Gastroesophageal sphincter (tissue), 4 donors: ENCODE measurements at places on chromosomes 11 and 22.
A peak's percentile ranks its signal among the peaks of the same experiment; 100 is the strongest.

- no peak for ATAC-seq
These were observed 3.7 kb downstream of the OMP start for GRCh38 chr11:77106321-77106720.

GRCh38 chr11:77557553-77557952 lies 32.2 kb upstream of the AQP11 start:
- no peak for ATAC-seq

- ATAC-seq: no peak
These were observed at the start of gene INSC for GRCh38 chr11:15114501-15115475. TSS of gene INSC (plus strand) at chr11:15114923. CDS start at chr11:15149175, 34,252 bp downstream.

DNA sequence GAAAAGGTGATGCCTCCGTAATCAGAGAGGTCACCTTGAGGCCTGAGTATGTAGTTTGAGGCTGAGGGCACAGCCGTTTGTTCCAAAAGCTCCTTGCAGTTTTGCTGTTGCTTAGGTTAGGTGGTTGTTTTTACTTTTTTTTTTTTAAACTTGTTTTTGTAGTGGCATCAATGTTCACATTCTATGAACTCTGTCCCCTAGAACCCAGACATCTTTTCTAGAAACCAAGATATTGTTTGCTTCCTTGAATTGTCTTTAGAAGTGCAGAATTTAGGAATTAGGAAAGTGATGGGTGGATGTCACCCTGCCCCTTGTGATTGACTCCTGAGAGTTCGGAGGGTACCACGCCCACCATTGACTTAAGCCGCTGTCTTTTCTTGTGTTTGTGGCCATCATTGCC lies 35.7 kb upstream of the ETS1 start:
- ATAC-seq: no peak

DNA sequence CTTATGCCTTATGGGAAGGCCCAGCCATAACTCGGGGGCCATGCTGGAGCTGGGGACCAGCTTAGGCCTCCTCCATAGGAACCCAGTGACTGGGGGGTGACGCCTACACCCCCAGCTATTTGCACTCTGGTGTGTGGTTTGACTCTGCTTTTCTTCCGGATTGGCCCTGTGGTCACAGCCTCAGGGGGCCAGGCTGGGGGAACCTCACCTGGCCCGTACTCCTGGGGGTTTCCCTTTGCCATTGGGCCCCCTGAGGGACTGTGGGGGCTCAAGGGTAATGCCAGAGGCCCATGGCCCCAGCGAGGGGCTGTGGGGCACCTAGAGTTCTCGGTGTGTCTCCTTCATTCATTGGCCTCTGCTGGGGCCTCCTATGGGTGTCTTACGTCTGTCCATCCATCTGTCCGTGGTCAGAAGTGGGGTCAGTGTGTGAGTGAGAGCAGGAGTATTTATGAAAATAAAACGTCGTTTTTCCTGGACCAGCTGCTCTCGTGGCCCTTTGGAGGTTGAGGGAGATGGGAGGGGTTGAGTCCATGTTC lies 6.3 kb upstream of the SH3BP1 start:
- ATAC-seq: no peak

- no peak for ATAC-seq
These were observed 916.5 kb upstream of the CNTN5 start for GRCh38 chr11:98104249-98104648.

GRCh38 chr11:72642043-72642883 lies 32.0 kb downstream of the PDE2A start:
- ATAC-seq: peak; percentile 71

DNA sequence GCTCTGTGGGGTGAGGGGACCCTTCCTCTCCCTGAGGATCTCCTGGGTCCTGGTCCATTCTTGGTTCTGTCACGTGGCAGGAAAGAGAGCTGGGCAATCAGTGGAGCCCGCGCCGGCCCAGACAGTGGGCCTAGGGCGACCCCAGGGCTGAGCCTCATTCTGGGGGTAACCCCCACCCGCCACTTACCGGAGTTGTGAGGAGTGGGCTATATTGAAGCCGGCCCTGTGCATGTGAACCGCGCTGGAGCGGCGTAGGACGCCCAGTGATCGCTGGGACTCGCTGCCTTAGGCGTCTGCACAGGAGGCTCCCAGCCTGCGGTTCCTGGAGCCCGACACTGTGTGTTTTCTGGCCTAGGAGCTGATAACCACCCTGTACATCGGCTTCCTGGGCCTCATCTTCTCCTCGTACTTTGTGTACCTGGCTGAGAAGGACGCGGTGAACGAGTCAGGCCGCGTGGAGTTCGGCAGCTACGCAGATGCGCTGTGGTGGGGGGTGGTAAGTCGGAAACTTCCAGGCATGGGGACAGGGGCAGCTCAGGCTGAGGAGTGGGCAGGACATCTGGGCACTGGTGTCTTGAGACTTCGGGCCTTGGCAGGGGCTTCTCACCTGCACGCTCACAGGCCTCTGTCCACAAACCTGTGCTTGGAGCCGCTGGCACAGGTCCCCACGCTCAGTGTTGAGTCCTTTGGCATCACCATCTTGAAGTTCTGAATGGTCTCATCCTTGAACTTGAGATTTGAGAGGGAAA lies 127.1 kb downstream of the KCNQ1OT1 start:
- ATAC-seq: no peak

DNA sequence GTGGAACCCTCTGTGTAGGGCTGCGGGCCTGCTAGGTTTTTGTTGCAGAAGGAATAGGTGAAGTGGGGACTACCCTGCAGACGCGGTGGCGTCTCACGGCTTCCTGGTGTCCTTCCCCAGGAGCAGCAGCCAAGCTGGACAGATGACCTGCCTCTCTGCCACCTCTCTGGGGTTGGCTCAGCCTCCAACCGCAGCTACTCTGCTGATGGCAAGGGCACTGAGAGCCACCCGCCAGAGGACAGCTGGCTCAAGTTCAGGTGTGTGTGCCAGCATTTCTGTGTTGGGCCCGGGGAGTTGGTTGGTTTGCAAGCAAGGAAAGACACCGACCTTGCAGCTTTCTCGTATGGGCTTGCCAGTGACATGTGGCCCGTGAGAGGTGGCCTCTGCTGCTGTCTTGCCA lies 15.3 kb downstream of the TAB1 start:
- no peak for ATAC-seq

DNA sequence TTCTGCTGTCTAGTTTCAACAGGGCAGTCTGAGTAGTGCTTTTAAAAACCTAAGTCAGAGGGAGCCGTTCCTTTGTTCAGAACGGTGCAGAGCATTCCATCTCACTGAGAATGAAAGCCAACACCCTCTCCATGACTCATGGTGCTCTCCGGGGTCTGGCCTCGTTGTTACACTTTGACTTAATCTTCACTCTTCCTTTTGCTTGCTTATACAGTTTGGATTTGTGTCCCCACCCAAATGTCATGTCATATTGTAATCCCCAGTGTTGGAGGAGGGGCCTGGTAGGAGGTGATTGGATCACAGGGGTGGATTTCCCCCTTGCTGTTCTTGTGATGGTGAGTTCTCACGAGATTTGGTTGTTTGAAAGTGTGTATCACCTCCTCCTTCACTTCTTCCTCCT lies 292.2 kb downstream of the ST3GAL4 start:
- ATAC-seq: peak; percentile 67

DNA sequence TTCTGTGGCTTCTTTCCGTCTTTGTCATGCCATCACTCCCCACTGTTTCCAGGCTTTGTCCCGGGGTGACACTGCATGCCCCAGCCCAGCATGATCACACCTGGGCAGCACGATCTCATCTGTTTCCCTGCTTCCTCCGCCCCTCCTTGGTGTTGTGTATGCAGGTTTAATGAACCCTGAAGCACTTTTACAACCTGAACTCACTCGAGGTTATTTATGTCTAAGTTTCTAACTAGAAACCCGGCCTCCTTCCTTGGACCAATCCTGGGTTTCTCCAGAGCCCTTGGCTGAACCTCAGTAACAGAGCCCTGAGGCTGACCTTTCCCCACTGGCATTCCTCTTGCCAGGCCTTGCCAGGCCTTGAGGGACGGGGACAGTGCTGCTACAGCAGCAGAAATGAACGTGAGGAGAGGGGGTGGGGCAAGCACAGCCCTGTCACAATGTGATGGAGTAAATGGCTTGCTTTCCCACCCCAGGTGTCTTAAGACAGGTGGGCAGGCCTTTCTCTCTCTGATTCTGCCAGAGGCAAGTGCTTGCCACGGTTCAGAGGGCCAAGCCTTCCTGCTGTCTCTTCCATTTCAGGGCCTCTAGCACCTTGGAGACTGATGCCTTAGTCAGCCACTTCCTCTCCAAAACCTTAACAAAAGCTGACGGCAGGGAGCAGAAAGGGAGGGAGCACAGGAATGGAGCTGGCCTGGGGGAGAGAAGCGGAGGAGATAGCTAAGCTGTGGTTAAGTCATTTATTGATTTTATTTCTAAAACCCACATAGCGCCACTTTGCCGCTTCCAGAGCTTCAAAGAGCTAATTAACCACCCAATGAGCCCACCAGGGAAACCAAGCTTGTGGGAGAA lies 3.1 kb upstream of the PYGM start:
- no peak for ATAC-seq

GRCh38 chr11:97657852-97658251 lies 1268.0 kb downstream of the JRKL start:
- no peak for ATAC-seq

GRCh38 chr11:76730887-76731565 lies 52.1 kb upstream of the TSKU start:
- no peak for ATAC-seq

GRCh38 chr11:61666684-61667297 lies 13.4 kb upstream of the DAGLA start:
- ATAC-seq: no peak

DNA sequence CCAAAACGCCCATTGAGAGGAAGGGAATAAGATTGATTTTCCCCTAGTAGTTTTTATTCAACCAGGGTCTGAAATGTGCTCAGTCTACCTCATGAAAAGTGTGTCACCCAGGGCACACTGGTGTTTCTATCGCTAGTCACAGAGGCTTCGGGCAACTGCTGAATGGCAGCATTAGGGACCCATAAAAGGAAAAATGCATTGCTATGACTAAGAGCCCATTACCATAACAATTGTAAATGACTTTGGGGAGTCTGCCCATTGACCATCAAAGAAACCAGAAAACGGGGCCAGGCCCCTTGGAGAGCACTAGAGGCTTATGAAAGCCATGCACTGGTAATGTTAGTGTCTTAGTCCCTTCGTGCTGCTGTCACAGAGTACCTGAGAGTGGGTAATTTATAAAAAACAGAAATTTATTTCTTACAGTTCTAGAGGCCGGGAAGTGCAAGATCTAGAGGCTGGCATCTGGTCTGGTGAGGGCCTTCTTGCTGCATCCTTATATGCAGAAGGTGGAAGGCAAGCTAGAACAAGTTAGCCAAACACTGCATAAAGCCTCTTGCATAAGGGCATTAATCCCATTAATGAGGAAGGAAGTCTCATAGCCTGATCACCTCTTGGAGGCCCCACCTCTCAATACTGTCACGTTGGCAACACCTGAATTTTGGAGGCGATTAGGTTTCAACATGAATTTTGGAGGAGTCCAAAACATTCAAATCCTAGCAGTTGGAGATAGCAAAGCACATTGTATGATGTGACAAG lies 306.7 kb downstream of the ST3GAL4 start:
- ATAC-seq: no peak

DNA sequence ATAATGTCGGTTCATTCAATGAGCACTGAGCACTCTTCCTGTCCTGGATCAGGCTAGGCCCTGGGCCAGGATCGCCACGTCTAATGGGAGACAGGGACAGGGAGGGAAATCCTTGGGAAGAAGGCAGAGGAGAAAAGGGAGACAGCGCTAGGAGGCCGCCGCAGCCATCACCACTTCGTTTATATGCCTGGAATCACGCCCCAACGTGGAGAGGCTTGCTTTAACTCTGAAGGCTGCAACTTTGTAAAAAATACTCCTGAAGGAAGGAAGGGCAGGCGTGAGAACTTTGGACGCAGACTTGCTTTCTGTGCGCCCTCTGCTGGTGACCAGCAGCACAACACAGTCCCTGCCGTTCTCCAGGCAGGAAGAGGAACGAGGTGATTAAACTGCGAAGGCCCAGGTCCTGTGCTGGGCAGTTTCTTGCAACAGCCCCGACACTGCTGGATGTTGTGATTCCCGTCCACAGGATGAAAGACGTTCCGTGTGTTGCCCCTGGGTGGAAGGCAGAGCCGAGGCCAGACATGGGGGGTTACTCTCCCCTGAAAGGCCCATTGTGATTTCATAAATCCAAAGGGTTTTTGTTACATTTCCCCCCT lies 22.1 kb downstream of the RIBC2 start:
- ATAC-seq: peak; percentile 94

- no peak for ATAC-seq
These were observed 29.9 kb downstream of the GDPD5 start for GRCh38 chr11:75495749-75496304.

DNA sequence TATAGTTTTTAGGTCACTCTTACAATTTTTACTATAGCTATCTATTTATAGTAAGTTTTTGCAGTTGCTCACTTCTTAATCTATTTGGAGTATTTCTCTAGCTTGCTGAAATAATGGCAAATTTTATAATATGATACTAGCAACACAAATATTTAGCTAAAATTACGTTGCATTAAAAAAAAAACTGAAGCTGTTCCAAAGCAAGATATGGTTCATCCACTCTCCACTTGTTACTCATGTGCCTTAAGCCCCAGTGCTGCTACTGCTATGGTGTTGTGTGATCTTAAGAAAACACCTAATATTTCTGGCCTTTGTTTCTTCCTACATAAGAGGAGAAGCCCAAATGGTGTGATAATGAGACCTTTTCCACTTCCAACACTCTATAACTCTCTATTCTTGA lies 479 bp downstream of the MMP3 start:
- no peak for ATAC-seq

- ATAC-seq: no peak
These were observed 41.0 kb downstream of the AHNAK start for GRCh38 chr11:62505440-62506091.

- ATAC-seq: peak; percentile 46
These were observed 23.9 kb downstream of the TSPAN32 start for GRCh38 chr11:2325719-2326118.

GRCh38 chr11:107014871-107015270 lies 3.4 kb downstream of the GUCY1A2 start:
- no peak for ATAC-seq

- no peak for ATAC-seq
These were observed 56.1 kb upstream of the CRTAM start for GRCh38 chr11:122782222-122782621.

DNA sequence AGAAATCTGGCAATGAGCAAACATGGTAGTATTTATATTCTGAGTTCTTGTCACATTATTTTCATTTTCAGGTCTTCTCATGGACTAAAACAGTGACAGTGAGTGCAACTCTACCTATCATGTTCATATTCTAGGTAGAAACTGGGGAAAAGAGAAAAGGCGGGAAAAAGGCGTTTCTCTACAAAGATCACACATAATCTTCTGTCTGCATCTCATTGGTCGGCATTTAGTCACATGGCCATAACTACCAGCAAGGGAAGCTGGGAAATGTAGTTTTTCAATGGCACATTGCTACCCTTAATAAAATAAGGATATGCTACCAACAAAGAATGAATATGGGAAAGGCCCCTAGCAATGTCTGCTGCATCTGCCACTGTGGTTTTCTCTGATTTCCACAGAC lies 57.6 kb upstream of the B3GAT1 start:
- ATAC-seq: no peak

GRCh38 chr22:40714499-40715337 lies 35.4 kb downstream of the MCHR1 start:
- no peak for ATAC-seq

DNA sequence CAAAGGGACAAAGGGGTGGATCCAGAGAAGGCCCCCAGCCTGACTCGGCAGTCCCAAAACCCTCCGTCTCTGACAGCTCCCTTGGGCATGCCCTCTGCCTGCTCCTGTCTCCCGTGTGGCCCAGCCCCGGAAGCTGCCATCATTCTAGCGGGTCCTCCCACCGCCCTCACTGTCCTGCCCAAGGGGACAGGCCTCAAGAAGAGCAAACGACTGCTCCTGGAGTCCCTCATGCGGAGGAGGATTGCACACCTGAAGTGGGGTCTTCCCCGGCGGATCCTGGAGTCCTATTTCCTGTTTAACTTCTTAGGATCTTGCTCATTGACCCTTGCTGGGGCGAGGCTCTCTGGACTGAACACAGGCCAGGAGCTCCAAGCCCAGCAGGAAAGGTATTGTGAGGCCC lies 2.6 kb upstream of the MEI1 start:
- no peak for ATAC-seq
